ENCODE measurements at places on chromosomes 6 and 20.

DNA sequence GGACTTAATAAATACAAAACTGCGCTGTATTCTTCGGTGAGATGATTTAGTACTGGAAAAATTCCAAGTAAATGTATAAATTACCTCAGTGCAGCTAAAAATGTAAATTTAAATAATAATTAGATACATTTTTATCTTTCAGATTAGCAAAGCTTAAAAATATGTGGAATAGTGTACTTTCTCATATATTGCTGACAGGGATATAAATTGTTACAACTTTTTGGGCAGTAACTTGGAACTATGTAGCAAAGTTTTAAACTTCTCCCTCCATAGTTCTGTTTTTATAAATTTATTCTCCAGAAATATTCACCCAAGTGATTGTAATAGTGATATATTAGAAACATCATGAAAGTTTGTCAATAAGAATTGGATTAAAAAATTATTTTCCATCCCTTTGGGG, 384.6 kb upstream of the CITED2 start:
- no peak for DNase-seq

DNA sequence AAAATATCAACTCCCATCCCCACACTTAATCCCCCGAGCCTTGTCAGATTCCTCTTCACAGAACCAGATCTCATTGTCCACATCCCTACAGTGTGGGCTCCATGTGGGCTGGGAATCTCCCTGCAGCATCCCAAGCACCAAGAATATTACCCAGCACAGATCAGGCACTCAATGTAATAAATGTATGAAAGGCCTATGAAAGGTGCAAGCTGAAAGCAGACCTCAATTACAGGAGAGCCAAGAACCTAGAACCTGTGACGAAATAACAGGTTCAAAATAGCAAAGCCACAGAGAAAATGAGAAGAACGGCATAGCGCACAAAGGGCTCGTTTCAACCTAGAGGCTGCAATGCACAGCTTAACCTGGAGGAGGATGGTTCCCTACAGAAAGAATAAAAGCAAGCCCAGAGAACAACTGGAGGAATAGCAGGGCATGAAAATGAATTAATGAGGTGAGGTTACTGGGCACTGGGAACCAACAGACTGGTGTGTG, 3.1 kb downstream of the SLC23A2 start:
- no peak for DNase-seq

DNA sequence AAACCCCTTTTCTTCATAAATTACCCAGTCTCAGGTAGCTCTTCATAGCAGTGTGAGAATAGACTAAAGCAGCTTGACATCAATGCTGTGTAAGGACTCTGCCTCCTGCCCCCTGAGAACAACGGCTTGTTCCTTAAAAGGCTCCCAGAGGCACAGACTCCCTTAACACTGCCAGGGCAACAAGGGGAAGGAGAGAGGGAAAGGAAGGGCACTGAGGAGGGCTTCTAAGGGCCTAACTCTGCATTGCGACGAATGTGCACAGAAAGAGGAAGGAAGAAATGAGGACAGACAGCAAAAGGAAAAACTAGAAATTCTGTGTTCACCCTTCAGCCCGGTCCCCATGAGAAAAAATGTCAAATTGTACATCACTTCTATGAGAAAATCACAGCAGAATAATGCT, 74.0 kb downstream of the AGPAT4 start:
- no peak for DNase-seq

DNA sequence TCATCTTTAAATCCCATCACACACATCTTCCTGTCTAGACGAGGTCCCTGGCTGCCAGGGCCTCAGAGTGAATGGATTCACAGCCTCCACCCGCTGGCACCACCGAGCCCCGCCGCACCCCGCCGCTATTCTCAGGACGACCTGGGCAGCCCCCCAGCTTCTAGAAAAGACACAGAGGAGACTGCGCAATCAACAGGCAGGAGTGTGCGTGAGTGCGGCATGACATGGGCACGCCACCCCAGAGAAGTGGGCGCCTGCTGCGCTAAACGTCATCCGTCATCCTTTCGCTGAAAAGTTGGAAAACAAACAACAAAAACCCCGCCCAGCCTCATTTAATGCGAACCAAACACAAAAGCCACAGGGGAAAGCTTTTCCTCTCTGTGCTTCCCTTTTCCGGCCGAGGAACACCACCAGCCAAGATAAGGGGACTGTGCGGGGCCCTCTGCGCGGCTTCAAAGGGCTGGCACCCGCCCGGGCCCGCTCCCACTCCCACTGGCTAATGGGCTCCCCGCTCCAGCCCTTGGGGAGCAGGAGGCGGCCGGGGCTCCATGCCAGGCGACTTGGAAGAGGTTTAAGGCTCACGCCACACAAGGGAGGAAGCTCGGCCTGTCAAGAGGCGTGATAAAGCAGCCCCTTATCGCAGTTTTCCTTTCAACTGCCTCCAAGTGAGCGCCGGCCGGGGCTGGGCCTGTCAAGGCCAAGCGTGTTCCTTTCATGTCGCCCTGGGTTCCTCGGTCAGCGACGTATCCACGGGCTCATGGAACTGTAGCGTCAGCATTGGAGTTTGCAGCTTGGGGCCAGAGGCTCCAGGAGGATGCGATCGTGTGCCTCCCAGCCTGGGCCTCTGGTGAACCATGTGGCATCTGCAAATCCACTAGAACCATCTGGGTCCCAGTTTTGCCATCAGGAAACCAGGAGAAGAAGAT, 50.1 kb downstream of the NFATC2 start:
- no peak for DNase-seq

GRCh38 chr6:9978480-9978879, 436.4 kb downstream of the TFAP2A start:
- DNase-seq, result no peak

- DNase-seq, result peak; percentile 19
Observed at GRCh38 chr20:41181567-41181966, 44.2 kb downstream of the PLCG1 start.

- no peak for DNase-seq
Observed at GRCh38 chr6:108438918-108439317, 121.8 kb upstream of the FOXO3 start.

- DNase-seq, result no peak
Observed at GRCh38 chr20:26167499-26167898, 470.8 kb upstream of the ZNF337 start.

Data from activated naive CD8-positive, alpha-beta T cell treated with anti-CD3 and anti-CD28 coated beads, Interleukin-2, amount 10 ng/mL, durations not matched to agents 7 days and 5 days (primary cell).